ENCODE measurements at places on chromosomes 3 and 15.

- no peak for DNase-seq
Observed at GRCh38 chr3:28924744-28925360, 356.0 kb upstream of the RBMS3 start.

- DNase-seq: no peak
Observed at GRCh38 chr3:180820400-180820799, 92.1 kb upstream of the FXR1 start.

GRCh38 chr3:48852151-48852550 is 4.5 kb upstream of the PRKAR2A start:
- DNase-seq: no peak

DNA sequence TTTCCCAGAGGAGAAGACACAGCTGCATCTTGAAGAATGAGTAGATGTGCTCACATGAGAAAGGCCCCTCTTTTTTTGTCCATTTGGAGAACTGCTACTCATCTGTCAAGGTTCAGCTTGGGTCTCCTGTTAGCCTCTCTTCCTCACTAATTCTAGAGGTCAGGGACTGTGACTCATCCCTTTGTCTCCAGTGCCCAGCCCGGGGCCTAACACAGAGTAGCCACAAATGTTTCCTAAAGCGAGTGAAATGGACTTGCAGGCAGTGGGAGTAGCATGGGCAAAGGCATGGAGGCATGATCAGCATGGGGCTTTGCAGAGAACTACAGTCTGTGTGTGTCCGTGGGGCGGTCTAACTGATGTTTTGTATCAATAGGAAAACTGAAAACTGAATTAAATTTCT is 33.9 kb upstream of the MRPS22 start:
- DNase-seq: no peak

DNA sequence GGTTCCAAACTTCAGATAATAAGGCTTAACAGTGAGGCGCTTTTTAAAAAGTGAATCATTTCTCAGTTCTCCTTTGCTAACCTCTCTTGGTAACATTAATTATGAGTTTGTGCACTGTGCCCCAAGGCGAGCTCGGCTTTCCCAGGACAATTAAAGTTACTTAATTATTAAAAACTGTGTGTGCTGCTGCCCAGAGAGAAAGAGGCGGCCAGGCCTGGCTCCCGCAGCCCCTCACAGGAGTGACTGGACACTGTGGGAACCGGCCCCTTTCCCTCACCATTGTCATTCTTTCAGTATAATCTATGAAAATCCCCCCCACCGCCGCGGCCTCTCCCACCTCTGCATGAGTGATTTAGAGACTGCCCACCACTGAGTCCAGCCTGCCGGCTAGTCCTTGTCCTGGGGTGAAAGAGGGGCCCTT is 43.1 kb upstream of the HES1 start:
- DNase-seq: no peak

- no peak for DNase-seq
Observed at GRCh38 chr3:16589867-16590624, 15.2 kb downstream of the DAZL start.

DNA sequence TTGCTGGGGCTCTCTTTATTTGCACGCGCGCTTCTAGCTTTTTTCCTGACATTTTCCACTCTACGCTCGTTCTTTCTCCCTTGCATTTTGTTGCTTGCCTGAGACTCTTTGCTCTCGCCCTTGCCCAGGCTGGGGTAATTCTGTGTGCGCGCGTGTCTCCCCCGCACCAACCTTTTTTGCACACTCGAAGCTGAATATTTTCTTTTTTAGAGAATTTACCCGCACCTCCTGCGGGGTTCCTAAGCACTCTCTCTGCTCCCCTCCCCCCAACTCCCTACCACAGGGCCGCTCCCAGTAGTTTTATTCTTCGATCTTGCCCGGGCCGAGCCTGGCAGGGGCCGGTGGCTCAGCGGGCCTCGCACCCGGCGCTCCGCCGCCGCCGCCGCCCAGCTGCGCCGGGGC is 732 bp downstream of the FAM43A start:
- no peak for DNase-seq

- no peak for DNase-seq
Observed at GRCh38 chr3:149101641-149102040, 15.3 kb upstream of the HLTF start.

DNA sequence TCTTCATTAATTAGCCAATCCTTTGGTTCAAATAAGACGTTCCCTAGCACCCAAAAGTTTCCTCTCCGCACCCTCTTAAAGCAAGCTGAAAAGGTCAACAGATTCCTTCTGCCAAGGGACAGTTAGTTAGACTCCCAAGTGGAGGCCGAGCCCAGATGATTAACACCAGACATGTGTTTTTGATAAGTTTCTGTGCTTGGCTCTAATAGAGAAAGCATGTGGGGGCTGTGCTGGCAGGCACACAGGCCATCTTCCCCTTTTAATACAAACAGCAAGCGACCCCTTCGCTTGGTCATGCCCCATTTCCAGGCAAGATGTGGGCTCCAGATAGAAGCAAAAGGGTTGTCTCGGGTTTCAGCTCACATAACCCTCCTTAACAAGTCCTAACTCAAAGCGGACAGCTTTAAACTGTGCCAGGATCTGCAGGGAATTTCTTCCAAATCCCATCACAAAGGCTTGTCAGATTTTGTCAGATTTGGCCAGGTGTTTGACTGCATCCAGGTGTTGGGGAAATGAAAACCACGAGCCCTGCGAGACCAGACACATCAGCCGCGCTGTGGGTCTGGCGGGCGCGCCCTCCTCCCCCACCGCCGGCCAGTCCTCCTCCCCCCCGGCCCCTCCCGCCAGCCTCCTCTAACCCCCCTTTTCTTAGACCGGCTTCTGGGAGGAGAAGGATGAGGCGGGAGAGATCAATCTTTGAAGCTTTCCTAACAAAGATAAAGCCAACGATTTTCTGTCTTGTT is 3.3 kb downstream of the HES1 start:
- DNase-seq: no peak

- no peak for DNase-seq
Observed at GRCh38 chr3:73605412-73605811, 19.3 kb downstream of the PDZRN3 start.

DNA sequence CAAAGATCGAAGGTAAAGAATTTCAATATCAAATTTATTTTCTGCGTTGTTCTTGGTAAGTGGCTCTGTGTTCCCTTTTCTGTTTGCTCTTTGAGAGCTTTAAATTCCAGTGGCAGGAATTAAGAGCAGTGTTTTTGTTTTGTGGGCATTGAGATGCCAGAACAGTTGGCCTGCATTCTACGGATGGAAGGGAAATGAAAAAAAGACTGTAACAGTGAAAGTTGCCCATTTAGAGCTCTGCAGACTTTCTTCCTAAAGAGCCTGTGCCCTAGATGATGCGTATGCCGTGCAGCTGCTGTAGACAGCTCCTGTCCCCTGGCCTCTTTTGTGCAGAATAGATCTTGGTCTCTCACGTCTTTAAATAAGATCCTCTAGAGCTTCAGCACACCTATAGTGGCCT is 58.8 kb downstream of the KAT2B start:
- no peak for DNase-seq

DNA sequence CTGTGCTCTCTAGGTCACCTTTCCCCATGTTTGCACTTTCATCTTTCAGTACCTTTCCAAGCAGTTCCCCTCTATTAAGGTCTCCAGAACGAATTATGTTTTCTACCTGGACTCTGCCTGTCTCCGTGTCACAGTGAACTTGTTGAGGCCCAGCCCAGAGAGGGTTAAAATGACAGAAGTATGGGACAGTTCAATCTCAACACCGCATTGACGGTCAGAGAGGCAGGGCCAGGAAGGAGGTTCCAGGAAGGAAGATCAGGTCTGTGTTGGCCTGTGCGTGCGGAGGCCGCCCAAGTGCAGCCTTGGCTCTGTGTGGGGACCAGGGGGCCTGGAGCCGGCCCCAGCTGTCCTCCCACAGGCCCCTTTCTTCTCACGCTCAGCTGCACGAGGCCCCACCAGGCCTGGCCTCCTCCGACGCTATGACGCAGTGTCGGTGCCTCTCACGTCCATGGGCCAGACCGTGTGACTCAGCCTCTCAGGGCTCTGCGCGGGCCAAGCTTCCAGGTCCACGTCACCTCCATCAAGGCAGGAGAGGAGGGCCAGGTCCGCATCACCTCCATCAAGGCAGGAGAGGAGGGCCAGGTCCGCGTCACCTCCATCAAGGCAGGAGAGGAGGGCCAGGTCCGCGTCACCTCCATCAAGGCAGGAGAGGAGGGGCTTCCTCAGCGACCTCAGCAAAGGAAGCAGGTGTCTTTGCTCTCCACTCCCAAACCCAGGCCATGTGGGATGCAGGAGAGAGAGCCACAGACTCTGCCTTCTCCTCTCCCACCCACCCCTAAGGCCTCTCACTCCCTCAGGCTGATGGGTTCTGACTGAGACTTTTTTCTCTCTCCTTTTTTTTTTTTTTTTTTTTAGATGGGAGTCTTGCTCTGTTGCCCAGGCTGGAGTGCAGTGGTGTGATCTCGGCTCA is 83.1 kb downstream of the CPN2 start:
- no peak for DNase-seq

GRCh38 chr15:88181613-88182012 is 74.9 kb downstream of the NTRK3 start:
- DNase-seq: no peak

DNA sequence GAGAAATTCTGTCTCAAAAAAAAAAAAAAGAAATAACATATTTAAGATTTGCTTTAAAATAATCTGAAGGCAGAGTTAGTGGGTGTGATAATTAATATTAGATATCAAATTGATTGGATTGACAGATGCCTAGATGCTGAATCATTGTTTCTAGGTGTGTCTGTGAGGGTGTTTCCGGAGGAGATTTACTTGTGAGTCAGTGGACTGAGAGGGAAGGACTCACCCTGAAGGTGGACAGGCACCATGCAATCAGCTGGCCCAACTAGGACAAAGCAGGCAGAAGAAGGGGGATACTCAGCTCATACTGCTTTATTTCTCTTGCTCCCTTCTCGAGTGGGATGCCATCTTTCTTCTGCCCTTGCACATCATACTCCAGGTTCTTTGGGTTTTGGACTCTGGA is 16.7 kb upstream of the RPL24 start:
- DNase-seq: no peak

DNA sequence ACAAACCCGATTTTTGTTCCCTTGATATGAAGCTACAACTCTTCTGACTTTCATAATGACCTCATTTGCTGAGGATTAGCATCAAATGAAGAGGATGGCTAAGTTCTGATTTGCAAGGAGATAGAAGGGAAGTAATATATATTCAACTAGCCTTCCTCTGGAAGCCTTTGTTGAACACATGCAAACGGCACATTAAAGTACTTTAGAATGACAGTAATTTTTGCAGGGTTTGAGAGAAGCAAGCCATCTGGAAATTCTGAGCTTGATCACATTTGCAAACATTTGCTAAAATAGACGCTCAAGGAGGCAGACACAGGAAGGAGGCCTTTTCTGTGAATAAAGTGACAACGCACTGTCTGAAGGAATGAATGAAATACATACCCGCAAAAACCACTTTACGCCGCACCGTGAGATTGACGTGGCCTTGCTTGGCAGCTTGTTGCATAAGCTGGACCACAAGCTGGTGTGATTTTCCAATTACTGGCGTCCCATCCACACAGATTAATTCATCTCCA is 657.2 kb downstream of the MAGI1 start:
- no peak for DNase-seq

DNA sequence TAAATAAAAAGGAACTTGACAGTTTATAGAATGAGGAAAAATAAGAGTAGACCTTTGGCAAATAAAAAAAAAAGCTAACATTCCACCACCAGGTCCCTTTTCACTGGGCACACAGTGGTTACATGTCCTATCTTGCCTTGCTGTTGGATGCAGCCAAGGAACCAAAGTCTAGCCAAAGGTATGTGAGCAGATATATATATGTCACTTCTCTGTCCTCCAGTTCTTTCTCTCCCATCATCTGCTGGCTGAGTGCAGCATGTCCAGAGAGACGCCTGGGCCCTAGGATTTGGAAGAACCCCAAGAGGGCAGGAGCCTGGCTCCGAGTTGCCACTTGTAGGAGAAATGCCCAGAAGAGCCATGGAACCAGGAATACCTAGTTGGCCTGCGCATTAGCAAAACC is 104.7 kb downstream of the SERPINI1 start:
- no peak for DNase-seq

GRCh38 chr3:38723569-38724391 is 74.3 kb upstream of the SCN5A start:
- no peak for DNase-seq

DNA sequence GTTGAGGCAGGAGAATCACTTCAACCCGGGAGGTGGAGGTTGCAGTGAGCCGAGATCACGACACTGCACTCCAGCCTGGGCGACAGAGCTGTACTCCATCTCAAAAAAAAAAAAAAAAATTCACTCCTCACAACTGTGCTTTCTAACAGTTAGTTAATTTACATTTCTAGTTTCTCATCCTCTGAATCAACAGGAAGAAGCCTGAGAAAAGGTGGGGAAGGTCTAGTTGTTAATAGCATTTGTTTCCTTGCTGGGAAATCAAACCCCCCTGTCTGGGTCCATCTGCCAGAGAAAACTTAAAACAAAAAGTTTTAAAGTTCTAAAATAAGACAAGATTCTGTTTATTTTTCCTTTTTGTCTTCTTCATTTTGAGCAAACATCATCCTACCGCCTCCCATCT is 62.3 kb downstream of the TMEM39A start:
- DNase-seq: no peak

GRCh38 chr3:195896361-195897080 is 11.8 kb downstream of the TNK2 start:
- no peak for DNase-seq

GRCh38 chr3:57948781-57949242 is 59.4 kb upstream of the FLNB start:
- DNase-seq: no peak

GRCh38 chr3:159258934-159259333 is 457.1 kb downstream of the MFSD1 start:
- no peak for DNase-seq

- no peak for DNase-seq
Observed at GRCh38 chr3:127684871-127685707, 12.3 kb downstream of the ABTB1 start.

DNA sequence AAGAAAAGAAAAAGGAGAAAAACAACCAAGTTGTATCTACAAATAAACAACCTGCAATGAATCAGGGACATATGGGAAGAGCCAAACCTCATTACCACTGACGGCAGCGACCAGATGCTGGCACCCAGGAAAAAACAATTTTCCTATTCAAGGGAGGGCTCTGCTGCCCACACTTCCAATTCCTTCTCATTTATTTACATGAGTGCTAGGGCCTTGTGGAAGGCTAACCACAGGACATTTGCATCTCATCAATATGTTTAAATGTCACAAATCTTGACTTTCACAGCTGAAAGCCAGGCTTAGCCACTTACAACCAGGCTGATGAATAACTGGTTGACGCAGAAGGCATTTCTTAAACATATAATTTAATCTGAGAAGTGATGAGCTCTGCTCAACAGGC is 36.0 kb downstream of the RFTN1 start:
- no peak for DNase-seq

- DNase-seq: no peak
Observed at GRCh38 chr3:129576514-129577352, 29.7 kb downstream of the PLXND1 start.

DNA sequence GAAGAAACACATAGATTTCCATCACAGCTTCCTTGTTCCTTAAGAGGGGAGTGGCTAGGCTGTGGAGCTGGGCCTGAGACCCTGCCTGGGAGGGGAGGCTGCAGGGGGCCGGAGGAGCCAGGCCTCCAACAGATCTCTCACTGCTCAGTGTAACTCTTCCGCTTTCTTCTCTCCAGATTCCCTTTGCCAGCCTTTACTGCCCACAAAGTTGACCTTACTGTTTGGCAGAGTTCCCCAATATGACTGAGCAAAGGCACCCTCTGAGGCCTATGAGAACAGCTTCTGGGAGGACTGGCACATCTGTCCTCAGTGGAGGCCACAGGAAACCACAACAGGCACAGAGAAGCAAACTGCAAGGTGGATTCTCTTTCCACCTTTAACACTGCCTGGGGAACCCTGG is 38.1 kb downstream of the SLCO2A1 start:
- no peak for DNase-seq
